HCEC 1CT (cell line): ENCODE measurements at places on chromosomes 1 and 21.

GRCh38 chr1:224624432-224624831, 8.3 kb downstream of the CNIH3 start:
- DNase-seq, result no peak

DNA sequence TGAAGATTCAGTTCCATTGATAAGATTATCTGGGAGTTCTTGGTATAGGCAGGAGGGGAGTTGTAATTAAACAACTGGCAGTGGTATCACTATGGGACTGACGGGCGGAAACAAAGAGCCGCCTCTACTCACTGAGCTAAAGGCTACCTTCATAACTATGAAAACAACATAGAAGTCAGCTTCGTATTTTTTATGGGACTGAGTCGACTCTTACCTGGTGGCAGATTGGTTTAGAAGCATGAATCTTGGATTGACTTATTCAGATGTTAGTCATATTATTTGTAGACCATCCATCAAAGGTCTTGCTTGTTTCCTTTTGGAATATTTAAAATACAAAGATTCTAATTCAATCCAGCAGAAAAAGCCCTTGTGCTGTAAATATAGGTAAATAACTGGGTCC, 6.3 kb upstream of the HHIPL2 start:
- DNase-seq, result no peak

GRCh38 chr1:200971955-200972711, 51.4 kb downstream of the KIF21B start:
- no peak for DNase-seq

DNA sequence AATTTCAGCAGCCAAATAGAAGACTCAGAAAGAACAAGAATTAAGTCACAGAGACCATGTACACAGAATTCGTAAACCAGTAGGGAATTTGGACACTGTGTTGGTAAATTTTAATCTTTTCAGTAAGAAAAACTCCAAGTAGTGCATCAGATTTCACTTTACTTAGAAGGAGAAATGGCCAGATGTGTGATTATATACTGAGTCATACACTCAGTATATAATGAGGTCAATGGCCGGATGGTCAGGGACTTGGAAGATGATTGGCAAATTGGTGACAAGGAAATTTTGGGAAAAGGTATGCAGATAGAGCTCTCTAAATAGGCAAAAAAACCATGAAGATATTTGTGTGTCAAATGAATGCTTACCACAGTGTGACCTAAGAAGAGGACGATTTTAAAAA, 399.8 kb upstream of the LRRC7 start:
- no peak for DNase-seq

GRCh38 chr1:153494976-153495535, 34.6 kb upstream of the S100A7 start:
- peak; percentile 23 for DNase-seq

DNA sequence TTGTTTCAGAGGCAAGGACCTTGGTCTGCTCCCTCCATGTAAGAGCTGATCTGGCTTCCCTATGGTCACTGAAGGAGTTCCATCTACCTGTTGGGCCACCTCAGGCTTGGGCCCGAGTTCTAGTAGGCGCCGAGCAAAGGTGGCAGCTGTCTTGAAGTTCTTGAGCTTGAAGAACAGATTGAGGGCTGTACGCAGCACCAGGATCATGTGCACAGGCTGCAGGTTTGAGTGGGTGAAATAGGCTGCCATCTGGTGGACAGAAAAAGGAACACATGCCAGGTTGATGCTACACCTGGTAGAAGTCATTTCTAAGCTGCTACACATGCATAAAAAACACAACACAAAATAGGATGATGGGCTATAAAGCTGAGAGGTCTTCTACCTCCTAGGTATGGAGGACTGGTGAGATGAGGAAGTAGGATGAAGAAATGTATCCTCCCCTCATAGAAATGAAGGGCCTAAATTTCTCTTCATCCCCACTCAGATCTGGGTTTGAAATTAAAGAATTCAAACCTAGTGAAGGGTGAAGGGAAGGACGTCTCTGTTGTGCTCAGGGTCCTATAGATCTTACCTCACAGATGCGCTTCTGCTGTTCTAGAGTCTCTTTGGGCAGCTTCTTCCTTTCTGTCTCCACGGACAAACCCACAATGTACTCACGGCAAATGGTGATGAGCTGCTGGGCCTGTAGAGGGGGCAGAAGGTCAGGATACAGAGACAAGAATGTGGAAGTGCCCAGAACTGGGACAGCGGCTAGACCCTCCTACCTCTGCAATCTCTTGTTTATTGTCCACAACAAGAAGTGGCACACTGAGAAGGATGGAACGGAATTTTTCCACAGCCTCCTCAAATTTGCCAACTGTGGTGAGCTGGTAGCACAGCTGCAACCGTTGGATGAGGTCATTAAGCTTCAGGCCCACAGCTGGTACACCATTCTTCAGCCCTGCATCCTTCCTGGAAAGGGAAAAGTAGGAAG, 6.6 kb upstream of the PEX19 start:
- DNase-seq, result peak; percentile 56

DNA sequence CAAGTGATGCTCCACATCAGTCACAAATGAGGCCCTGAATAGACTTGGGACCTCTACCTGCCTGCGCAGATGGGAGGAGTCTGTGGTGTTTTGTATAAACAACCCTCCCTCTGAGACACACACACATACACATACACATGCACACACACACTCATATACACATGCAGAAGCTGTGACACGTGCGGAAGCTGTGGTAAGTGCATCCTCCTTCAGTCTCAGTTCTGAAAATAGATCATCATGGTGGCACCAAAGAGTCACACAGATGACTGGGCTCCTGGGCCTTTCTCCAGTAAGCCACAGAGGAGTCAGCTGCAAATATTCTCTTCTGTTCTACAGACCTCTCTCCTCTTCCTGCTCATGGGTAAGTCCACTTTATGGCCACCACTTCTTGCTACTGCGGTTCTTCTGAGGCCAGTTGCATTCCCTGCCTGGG, at the start of gene LY9:
Gene LY9, plus strand, starts transcription at position 224 of the 433 bp plus-strand sequence. Its CDS starts 14 bp downstream, at position 238.
- no peak for DNase-seq

DNA sequence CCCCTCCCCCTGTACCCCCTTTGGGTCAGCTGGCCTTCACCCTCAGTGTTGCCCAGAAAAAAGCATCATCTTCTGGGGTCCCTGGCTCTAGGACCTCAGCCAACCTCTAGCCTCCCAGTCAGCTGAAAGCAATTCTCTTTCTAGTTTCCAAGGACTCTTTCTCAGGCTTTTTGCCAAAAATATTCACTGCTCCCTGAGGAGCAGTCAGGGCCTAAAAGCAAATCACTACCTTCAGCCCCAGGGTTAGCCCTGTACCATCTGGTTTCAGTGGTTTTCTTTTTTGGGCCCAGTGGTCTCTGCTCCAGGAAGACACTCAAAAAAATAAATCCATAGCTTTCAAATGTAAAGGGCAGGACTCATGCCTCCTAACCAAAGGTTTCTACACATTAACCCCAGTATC, 3.1 kb upstream of the LMOD1 start:
- no peak for DNase-seq

DNA sequence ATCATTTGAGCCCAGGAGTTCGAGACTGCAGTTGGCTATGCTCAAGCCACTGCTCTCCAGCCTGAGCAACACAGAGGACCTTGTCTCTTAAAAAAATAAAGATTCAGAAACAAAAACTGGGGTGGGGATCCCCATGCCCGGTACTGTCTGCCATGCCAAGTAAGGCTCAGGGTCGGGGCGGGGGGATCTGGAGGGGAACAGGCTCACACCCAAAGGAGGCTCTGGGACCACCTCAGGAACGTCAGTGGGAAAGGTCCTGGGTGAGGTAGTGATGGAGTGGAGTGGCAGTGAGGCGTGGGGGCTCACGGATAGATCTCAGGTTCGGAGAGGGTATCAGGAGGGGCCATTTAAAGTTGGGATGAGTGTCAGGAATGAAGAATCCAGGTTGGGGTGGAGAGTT, 765 bp upstream of the S100A4 start:
- no peak for DNase-seq

- no peak for DNase-seq
Measured at GRCh38 chr21:42234041-42234440, 15.1 kb downstream of the ABCG1 start.

DNA sequence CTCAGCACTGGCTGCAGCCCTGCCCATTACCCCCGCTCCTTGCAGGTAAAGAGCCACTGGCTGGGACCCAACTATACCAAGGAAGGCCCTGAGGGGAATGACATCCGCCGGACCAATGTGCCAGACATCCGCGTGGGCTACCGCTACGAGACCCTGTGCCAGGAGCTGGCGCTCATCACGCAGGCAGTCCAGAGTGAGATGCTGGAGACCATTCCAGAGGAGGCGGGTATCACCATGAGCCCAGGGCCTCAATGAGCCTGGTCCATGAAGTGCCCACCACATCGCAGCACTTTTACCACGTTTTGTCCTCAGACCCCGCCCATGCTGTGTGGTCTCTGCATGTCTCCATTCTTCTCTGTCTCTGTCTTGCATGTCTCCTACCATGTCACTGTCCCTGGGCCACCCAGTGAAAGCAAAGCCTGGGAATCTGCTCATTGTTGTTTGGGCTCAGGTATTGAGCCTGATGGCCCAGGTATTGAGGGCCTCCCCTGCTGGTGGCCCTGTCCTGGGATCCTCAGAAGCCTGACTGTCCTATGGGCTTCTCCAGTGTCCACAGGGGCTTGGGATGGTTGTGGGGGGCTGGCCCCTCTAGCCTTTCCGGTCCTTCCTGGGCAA, 11.4 kb downstream of the AMPD2 start:
- no peak for DNase-seq

GRCh38 chr1:50421366-50421748, 1.9 kb downstream of the DMRTA2 start:
- DNase-seq, result no peak

DNA sequence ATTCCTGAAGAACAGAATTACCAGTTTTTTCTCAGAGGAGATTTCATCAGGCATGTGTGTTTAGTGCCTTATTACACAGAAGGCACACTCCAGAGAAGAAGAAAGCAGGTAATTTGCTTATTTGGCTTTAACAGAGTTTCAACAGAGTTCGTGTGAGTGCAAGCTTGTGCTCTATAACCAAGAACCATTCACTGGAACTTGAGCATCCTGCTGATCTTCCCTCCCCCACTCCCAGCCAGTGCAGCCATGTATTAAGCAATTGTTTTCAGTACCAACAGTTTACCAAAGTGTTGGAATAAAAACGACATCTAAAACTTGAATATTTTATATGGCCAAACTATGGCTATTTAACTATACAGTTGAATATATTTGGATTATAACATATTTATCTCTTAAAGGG, 4.3 kb downstream of the MGST3 start:
- no peak for DNase-seq

- DNase-seq, result no peak
Measured at GRCh38 chr1:166330096-166330495, 163.3 kb upstream of the FAM78B start.

- peak; percentile 38 for DNase-seq
Measured at GRCh38 chr1:21206117-21206516, 29.4 kb upstream of the EIF4G3 start.

- peak; percentile 27 for DNase-seq
Measured at GRCh38 chr1:99315305-99315704, 51.0 kb downstream of the PLPPR4 start.
